Astrocyte (in vitro differentiated cells and primary cell): ENCODE measurements at places on chromosomes 12 and 14.

GRCh38 chr14:52365071-52365470, 51.0 kb downstream of the PTGER2 start:
- DNase-seq = peak; percentile 88

- DNase-seq = no peak
Observed at GRCh38 chr12:128178966-128179365, 88.0 kb upstream of the TMEM132C start.

- no peak for DNase-seq
Observed at GRCh38 chr14:97697772-97698171, 900.6 kb downstream of the VRK1 start.

- no peak for DNase-seq
Observed at GRCh38 chr12:6773590-6774351, 1.5 kb downstream of the LAG3 start.

DNA sequence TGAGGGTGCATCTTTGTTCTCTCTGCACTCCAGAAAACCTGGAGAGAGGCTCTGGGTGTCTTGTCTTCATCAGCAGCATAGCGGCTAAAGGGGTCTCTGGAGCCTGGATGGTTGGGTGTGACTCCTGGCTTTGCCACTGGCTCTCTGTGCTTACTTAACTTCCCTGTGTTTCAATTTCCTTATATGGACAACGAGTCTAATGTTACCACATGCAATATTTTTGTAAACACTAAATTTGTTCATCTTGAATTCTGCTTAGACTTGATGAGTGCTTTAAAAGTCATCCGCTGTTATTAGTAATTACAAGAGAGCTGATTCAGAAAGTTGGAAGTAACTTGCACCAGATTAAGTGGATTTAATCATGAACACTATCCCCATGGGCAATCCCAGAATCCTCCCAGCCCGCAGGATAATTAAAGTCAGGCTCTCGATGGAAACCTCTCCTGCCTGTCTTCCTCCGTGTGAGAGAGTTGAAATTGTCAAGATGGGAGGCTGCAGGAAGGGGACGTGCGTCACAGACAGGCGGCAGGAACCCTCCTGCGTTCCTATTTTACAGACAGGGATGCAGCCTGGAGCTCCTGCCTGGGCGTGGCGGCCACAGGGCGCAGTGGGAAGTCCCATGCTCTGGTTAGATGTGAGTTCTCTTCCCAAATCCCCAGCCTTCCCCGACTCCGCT, 201.2 kb downstream of the TTC8 start:
- no peak for DNase-seq
